Stimulated activated CD4-positive, alpha-beta T cell treated with anti-CD3 and anti-CD28 coated beads, TNF-alpha, amount 100 ng/mL, for 1 hour (primary cell): ENCODE measurements at places on chromosomes 4 and X.
A peak's percentile ranks its signal among the peaks of the same experiment; 100 is the strongest.

GRCh38 chr4:184397516-184398163, 76.7 kb downstream of the IRF2 start:
- DNase-seq: no peak

GRCh38 chr4:7170012-7170411, 22.3 kb upstream of the SORCS2 start:
- DNase-seq: no peak

GRCh38 chrX:10007621-10008020, 40.5 kb downstream of the CLDN34 start:
- DNase-seq: no peak

DNA sequence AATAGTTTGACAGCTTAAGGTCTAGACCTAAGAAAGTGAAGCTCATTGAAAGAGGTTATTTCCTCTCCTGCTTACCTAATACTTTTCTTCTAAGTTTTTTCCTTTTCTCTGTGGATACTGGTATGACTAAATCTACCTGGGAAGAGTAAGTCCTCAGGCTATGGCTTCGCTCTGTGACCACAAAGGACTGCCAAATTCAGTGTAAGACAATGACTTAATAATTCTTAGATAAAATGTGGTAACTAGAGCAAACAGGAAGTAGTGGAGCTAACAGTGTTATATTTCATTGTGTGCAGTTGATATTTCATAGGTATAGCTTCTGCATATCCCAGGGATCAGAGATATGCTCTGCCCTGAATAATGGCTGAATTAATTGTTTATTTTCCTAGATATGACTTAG, 418.9 kb downstream of the CCSER1 start:
- no peak for DNase-seq

DNA sequence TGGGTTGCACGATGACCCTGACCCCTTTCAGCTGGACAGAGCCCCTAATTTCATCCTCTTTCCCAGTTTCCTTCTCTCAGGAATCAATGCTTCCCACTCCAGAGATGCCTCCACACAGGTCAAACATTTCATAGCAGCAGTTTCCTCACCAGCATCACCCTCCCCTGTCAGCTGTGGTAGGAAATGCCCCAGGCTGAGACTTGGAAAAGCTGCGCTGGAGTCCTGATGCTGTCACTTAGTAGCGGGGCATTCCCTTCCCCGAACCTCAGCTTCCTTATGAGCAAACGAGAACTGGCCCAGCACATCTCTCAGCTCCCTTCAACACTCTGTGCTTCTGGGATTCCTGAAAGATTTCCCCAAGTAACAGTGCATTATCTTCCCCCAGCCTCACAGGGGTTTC, 2.7 kb downstream of the GJB1 start:
- DNase-seq: no peak

GRCh38 chrX:20319054-20319453, 52.3 kb upstream of the RPS6KA3 start:
- no peak for DNase-seq

DNA sequence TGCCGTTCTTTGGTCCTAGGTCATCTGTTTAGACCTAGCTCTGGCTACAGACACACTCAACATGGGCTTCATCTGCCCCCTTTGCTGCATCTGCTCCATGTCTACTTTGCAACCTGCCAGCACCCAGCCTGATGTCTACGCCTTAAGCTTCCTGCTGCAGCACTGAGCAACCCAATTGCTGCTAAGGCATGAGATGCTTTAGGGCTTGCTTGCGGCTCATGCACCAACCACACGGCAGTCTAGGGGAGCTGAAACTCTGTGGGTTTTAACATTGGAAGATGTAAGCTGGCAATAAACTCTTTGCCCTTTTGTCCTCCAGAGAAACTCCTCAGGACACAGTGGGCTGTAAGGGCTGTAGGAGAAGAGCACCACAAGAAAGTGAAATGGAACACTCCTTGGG, 11.7 kb upstream of the CLNK start:
- DNase-seq: no peak

DNA sequence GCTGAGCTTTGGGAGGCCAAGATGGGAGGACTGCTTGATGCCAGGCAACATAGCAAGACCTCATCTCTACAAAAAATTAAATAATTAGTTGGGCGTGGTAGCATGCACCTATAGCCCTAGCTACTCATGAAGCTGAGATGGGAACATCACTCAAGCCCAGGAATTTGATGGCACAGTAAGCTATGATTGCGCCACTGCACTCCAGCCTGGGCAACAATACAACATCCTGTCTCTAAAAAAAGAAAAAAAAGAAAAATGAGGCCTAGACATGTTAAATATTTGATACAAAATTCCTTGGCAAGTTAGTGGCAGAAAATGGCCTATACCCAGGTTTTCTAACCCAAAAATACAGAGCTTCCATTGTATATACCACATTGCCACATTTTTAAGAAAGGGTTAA, 88.1 kb upstream of the MAB21L2 start:
- DNase-seq: no peak

DNA sequence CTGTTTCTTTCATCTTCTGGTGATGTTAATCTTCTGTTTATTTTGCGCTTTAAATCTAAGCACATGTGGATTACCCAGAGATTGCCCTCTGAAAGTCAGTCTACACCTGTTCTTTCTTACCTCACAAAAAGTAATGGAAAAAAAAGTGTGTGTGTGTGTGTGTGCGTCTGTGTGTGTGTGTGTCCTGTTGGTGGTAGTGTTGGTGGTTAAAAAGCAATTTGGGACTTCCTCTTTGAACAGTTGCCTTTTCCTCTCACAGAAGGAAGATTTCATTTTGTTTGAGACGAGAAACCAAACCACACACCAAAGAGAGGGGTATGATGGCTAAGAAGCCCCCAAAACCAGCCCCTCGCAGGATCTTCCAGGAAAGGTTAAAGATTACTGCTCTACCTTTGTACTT, at the start of gene STAP1:
Gene STAP1 (plus strand): TSS at position 235 of the 400 bp plus-strand sequence. CDS start 83 bp downstream, at position 318.
- DNase-seq: no peak

- no peak for DNase-seq
Measured at GRCh38 chr4:33422656-33423055, 2702.5 kb downstream of the PCDH7 start.

GRCh38 chr4:73021634-73022033, 47.9 kb downstream of the COX18 start:
- DNase-seq: no peak

GRCh38 chr4:69224891-69225290, 10.3 kb upstream of the UGT2B11 start:
- no peak for DNase-seq

GRCh38 chrX:11239230-11239629, 54.0 kb upstream of the AMELX start:
- DNase-seq: no peak

- no peak for DNase-seq
Measured at GRCh38 chr4:89101256-89102161, 9.8 kb upstream of the TIGD2 start.

DNA sequence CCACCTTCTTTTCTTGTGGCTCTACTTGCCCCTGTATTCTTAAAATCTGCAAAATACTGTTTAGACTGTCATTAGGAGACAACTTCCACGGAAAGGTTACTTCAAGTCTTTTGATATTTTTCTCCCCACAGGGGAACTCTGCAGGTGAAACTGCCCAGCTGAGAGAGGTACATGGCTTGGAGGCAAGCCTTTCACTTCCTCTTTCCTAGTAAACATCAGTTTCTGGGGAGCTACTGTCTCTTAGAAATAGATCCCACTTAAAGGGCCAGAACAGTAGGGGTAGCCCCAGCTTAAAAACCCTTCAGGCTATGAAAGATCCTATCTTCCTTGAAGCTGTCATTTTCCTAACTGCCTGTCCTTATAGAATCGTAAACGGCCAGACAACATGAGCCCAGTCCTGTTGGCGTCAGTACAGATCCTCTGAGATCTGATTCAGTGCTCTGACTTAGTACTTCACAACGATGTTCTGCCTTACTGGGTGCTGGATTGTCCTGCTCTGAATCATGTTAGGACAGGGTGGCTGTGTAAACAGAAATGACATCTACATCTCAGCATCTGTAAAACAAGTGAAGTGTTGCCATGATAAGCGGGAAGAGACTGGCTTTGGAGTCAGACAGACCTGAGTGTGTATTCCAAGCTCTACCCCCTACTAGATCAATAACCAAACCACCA, 102.1 kb downstream of the ITIH6 start:
- no peak for DNase-seq

DNA sequence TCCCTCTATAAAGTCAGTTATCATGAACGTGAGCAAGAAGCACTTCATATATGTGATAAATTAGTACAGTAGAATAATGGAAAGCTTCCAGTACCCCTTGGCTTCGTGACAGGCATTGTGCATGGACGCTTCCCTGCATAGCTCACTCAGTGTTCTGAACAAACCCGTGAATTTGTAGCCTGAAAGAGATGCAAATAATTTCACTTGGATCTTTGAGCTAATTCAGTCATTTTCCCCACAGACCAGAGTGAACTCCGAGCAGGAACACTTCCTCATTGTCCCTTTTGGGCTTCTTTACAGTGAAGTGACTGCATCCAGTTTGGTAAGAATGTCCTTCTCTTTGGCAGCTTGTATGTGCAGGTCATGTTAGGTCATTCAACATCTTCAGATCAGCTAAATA, 50.1 kb downstream of the ADD1 start:
- DNase-seq: no peak

DNA sequence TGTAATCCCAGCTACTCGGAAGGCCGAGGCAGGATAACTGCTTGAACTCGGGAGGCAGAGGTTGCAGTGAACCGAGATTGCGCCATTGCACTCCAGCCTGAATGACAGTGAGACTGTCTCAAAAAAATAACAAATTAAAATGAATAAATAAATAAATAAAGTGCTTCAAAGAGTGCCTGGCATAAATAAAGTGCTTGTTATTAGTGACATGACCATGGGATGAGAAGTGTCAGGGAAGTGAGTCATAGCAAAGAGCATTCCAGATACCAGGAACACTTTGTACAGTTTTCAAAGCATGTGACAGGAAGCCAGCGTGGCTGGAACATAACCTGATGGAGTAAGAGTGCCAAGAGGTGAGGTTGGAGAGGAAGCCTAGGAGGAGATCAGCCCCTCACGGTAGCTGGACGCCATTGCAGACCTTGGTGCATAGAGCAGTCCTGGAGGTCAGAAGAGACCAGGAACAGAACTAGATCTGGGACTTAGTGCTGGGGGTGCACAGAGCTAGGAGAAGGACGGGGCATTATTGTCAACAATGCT, 6.0 kb upstream of the WDR13 start:
- no peak for DNase-seq

- DNase-seq: no peak
Measured at GRCh38 chrX:129726307-129727111, 12.3 kb upstream of the XPNPEP2 start.

- no peak for DNase-seq
Measured at GRCh38 chr4:100118181-100118580, 72.1 kb downstream of the DDIT4L start.

DNA sequence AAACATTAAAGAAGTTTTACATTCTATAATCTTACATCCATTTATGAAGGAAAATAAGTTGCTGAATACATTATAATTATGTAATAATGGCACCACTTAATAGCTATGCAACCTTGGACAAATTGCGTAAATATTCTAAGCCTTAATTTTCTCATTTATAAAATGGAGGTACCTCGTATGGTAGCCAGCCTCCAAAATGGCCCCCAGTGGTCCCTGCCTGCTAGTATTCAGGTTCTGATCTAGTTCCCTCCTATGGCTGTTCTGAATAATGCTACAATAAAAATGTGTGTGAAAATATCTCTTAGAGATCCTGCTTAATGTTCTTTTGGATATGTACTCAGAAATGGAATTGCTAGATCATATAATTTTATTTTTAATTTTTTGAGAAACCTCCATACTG, 11.0 kb upstream of the NKX3-2 start:
- DNase-seq: no peak

- DNase-seq: no peak
Measured at GRCh38 chrX:132968296-132968949, 10.0 kb upstream of the HS6ST2 start.

GRCh38 chr4:165308606-165309005, 18.9 kb upstream of the MSMO1 start:
- no peak for DNase-seq

GRCh38 chrX:67787196-67787595, 243.4 kb downstream of the AR start:
- no peak for DNase-seq

DNA sequence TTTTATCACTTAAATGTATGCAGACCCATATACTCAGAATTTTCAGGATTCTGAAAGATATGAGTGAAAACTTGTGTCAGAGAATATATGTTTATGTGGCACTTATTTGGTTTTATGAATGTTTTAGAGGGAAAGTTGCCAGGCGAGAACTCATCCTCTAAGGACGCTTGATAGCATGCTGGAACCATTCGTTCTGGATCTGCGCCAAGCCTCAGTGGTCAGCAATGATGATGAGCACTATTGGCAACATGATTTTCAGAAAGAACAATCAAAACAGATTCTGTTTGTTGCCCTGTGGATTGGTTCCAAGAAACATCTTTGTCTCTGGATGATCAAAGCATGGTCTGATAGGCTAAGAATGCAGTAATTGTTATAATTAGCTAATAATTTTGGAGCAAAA, 32.1 kb upstream of the RAPGEF2 start:
- DNase-seq: no peak

DNA sequence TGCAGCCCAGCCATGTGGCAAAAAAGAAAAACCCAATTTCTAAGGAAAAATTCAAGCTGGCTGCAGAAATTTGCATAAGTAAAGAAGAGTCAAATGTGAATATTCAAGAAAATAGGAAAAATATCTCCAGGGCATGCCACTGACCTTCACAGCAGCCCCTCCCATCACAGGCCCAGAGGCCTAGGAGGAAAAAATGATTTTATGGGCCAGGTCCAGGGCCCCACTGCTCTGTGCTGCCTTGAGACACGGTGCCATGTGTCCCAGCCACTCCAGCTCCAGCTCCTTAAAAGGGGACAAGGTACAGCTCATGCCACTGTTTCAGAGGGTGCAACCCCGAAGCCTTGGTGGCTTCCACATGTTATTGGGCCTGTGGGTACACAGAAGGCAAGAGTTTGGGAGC, 182.7 kb upstream of the FGF16 start:
- no peak for DNase-seq

GRCh38 chr4:139988863-139989765, 164.9 kb downstream of the MAML3 start:
- DNase-seq: peak; percentile 8
